Stimulated activated CD8-positive, alpha-beta memory T cell treated with anti-CD3 and anti-CD28 coated beads, Interleukin-7, amount 100 ng/mL, for 1 hour (primary cell): ENCODE measurements at places on chromosomes 5 and 9.

GRCh38 chr5:171586436-171586835 is 167.0 kb downstream of the FGF18 start:
- no peak for DNase-seq

DNA sequence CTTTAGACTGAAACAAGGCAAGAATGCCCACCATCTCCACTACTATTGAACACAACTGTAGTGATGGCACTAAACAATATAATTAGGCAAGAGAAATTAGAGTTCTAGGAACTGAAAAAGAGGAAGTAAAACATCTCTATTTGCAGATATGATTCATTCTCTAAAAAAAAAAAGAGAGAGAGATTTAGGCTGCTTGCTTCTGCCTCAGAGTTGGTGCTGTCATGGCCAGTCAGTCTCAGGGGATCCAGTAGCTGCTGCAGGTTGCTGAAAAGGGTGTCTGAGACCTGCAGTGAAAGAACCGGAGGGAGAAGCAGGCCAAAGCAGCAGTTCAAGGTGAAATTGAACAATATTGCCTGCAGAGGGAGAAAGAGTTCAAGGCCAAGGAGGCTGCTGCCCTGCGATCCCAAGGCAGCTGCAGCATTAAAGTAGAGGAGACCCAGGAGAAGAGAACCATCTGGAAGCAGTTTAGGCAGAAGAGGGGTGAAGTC is 72.5 kb downstream of the AP3B1 start:
- DNase-seq = no peak

GRCh38 chr5:68370196-68370595 is 154.6 kb downstream of the PIK3R1 start:
- no peak for DNase-seq

DNA sequence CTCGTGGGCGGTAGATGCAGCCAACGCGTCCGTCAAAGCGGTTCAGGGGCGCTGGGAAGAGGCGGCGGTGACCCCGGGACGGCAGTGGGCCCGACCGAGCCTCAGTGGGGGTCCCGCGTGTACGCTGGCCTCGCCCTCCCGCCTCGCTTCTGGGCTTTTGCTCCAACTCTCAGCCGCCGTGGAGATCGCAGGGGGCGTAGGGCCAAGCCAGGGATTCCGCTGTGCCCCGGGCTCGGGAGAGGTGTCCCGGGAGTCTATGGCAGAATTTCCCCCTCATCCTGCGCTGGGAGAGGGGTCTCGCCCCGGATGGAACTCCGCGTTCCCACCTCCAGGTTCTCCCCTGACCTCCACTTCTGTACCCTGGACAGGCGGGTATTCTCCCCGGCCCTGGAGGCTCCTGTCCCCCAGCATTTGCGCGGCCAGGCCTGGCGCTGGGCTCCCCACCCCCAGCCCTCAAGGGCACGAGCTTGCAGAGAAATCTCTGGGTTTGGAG is 131.9 kb downstream of the MRPL36 start:
- DNase-seq = no peak

- DNase-seq = no peak
Observed at GRCh38 chr5:124445070-124445619, 301.3 kb downstream of the ZNF608 start.

DNA sequence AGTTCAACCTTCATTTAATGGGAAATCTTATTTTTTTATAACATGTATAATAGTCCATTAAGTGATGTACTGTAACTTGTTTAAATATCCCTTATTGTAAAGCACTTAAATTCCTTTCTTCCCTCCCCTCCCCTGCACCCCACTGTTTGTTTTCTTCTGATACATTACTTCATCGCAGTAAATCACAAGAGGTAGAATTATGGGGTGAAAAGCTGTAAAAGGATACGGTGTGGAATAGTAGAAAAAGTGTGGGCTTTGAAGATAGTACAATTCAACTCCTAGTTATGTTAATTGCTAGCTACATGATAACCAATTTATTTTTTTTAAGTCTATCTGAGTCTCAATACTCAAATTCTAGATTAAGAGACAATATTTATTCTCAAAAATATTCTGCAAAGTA is 41.9 kb upstream of the MACIR start:
- no peak for DNase-seq

DNA sequence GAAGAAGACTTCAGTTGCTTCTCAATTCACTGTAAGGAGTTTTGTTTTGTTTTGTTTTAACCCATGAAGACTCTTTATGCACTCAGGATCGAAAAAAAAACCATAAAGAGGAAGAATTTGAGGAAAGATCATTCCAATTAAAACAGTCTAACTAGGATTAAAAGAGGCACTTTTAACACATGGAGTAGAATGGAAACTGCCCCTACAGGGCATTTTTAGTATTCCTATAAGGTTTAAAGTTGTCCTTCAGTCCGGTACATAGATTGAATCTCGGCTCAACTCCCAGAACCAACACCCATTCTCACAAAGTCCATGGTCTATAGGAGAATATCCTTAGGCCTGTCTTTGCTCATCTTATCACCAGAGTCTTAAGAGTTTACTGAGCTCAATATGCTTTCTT is 469.6 kb downstream of the DTWD2 start:
- no peak for DNase-seq

GRCh38 chr5:44389090-44389822 is at the start of gene FGF10:
Gene FGF10, minus strand, starts transcription at chr5:44389420. Its CDS starts 738 bp downstream, at chr5:44388682.
- no peak for DNase-seq

- DNase-seq = no peak
Observed at GRCh38 chr5:138809391-138809790, 56.2 kb downstream of the CTNNA1 start.

DNA sequence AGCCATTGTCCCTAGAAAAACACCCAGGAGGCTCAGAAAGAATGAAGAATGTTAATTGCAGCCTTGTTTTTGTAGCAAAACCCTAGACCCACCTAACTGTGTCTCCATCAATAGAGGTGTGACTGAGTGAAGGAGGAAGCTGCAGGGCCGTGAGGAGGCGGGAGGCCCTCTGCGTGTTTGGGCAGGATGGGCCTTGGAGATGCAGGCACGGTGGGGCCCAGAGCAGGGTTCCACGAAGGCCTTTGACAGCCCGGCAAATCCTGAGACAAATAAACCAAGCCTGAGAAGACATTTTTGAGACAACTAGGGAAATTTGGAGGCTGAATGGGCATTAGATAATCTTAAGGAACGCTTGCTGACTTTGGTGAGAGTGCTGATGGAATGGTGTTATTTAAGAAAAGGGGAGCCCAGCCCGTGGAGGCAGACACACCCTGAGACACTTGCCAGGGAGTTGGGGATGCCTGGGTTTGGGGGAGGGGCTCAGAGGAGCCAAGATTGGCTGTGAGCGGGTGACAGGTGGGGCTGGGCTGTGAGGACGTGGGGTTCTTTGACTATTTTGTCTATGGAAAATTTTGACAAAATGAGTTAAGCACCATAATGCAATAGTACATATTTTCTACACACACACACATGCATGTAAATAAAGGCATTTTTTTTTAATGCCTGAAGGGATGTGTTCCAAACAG is 48.8 kb downstream of the BARX1 start:
- DNase-seq = no peak

- DNase-seq = no peak
Observed at GRCh38 chr5:125017796-125018195, 271.4 kb upstream of the ZNF608 start.

- DNase-seq = no peak
Observed at GRCh38 chr9:99345942-99346341, 123.9 kb downstream of the SEC61B start.

- DNase-seq = no peak
Observed at GRCh38 chr9:114493521-114494184, 11.6 kb downstream of the WHRN start.

GRCh38 chr9:127979333-127980059 is 1.3 kb downstream of the EEIG1 start:
- no peak for DNase-seq

DNA sequence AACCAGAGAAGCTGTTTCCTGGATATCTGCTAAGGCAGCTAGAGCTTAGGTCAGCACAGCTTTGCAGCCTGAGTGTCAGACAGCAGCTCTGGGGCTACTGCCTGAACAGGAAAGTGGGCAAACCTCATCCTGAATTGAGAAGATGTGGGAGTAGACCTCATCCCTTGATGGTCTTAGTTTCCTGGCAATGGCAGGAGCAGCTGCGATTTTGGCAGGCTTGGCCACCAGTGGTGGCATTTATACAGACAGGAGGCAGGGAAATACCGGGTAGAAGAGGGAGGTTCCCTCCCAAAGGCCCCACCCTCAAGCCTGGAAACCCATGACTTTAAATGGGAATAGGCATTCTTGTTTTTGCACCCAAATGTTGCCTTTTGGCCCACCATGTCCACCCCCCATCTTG is 69.7 kb downstream of the LIX1 start:
- DNase-seq = no peak

GRCh38 chr5:62256161-62257019 is 49.6 kb upstream of the KIF2A start:
- DNase-seq = no peak

GRCh38 chr5:178589180-178590140 is 733 bp downstream of the COL23A1 start:
- no peak for DNase-seq

- DNase-seq = no peak
Observed at GRCh38 chr5:151534350-151534749, 56.8 kb downstream of the FAT2 start.

GRCh38 chr9:135017899-135018298 is 69.6 kb upstream of the OLFM1 start:
- DNase-seq = no peak

- DNase-seq = peak; percentile 40
Observed at GRCh38 chr5:144189800-144190429, 19.2 kb downstream of the KCTD16 start.

DNA sequence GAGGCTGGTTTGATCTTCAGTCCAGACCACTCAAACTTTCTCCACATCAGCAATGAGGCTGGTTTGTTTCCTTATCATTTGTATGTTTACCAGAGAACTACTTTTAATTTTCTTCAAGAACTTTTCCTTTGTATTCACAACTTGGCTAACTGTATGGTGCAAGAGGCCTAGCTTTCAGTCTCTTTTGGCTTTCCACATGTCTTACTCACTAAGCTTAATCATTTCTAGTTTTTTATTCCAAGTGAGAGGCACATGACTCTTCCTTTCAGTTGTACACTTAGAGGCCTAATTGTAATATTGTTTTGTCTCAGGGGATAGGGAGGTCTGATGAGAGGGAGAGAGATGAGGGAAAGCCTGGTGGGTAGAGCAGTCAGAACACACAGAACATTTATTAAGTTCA is 554.0 kb upstream of the ARRDC3 start:
- DNase-seq = no peak

GRCh38 chr5:84215521-84215920 is 169.2 kb downstream of the EDIL3 start:
- DNase-seq = no peak

GRCh38 chr5:128629157-128629556 is 91.1 kb upstream of the FBN2 start:
- no peak for DNase-seq

DNA sequence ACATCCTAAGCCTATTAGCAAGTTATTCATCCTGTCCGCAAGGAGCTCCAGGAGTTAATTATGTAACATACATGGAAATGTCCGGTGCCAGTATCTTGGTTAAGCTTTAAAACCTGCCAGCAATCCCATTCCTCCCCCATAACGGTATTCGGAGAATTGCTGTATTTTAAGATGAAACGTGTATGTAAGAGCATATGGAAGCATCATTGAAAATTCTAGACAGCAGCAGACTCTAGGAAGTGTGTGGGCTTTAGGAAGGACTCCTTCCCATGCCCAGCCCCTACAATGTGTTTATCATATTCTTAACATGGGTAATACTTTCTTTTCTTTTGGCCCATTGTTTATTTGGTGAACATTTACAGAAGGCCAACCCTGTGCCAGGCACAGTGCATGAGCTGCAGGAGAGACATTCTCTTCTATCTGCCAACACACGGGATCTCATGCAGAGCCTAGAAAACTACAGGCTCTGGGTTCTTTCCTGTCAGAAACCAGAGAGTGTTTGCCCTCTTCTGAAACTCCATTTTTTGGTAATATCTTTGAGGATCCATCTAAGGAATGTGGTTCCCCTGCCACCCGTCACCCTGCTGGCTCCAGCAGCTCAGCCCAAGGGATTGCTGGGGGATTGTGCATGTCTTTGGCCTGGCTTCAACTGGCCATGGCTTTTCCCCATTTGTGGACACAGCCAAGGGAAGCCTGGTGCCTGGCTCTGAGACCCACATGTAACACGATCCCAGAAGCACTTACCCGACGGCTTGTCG is 15.1 kb downstream of the ANGPTL2 start:
- DNase-seq = no peak

DNA sequence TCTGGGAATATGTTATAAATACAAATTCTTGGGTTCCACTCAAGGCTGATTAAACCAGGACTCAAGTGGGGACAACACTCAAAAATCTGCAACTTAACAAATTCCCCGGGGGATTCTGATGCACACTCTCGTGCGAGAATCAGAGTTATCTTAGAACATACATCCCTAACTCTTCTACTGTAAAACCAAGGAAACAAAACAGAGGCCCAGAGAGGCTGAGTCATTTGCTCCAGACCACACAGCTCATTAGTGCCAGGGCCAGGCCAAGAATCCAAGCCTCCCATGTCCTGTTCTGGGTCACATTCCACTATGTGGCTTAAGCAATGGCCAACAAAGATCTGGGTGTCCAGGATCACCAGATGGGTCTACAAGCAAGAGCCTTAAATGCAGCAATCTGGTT is 166.0 kb downstream of the ADAMTS12 start:
- DNase-seq = no peak

- DNase-seq = no peak
Observed at GRCh38 chr5:25415970-25416369, 771.2 kb upstream of the CDH10 start.

DNA sequence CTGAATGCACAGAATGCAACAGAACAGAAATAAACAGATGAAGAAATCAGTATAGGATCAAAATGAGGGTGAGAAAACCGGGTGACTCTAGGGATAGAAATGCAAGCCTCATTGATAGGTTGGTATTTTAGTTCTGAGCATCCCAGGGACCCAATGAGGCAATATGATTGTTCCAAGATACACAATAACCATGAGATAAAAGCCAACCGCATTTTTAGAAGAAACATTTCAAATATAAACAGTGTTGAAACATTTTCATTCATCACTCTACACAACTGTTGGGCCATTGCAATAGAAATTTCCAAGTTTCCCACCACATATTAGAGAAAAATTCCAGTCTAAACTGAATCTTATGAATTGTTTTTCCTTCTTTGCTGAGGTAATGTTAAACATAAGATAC is 452.3 kb upstream of the PTGER4 start:
- DNase-seq = no peak

GRCh38 chr9:15137089-15137488 is 169.9 kb downstream of the TTC39B start:
- DNase-seq = no peak

GRCh38 chr5:55231029-55231918 is 2.1 kb downstream of the CCNO start:
- no peak for DNase-seq

GRCh38 chr5:116730706-116731105 is 156.1 kb upstream of the SEMA6A start:
- DNase-seq = no peak
